ENCODE measurements at places on chromosomes 6 and 20. TPM values are rescaled to one million over a fixed set of nuclear protein-coding genes. Genes with fewer than 3 reads are reported as not detected.
A peak's percentile ranks its signal among the peaks of the same experiment; 100 is the strongest.

- no peak for DNase-seq
Measured at GRCh38 chr20:7617797-7618196, 322.5 kb downstream of the HAO1 start.

The SSTR4 gene
- not detected for total RNA-seq

GRCh38 chr6:143107911-143108761, 47.4 kb downstream of the AIG1 start:
- DNase-seq, result no peak

The SLC22A2 gene
- total RNA-seq, result not detected

The SLC13A3 gene
- 1.3 TPM for total RNA-seq

DNA sequence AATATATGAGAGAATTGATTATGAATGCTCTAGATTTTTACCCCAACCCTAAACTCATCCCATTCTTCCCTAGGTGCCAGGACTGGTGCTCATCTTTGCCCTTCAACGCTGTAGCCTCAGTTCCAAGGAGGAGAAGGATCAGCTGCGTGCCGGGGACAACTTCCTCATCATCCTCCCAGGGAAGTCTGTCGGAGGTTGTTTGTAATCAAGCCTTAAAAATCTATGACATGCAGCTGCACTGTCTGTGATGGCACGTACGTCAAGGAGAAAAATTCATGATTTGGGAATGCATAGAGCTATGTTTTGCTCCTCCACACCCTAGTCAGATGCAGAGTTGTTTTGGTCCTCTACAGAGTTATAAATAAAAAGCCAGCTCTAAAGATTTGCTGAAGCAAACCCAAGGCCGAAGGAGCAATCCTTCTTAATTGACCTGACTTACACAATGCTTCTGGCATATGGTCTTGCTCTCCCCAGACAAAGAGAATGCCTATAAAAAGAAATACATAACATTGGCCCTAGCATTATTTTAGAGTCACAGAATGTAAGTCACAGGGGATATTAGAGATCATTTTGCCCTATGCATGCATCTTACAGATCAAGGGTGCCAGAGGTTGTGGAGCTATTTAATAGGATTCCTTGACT, 244.2 kb downstream of the HIVEP2 start:
- no peak for DNase-seq

- DNase-seq, result no peak
Measured at GRCh38 chr6:161027385-161027784, 35.8 kb downstream of the MAP3K4 start.

DNA sequence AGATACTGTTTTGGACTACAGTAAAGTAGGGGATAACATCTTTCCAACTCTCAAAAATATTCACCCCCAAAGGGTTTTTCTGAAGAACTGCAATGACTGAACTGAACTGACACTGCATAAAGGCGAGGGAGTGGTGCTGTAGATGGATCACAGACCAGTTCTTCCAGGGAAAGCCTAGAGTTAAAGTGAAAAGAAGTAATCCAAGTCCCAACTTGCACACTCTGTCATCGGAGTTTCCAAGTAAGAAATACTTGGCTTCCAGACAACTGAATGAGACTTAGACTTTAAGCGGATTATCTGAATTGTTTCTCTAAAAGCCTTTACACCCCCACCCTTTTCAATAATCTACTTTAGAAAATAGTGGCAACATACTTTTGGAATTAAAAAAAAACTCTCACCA, 134.1 kb upstream of the PREP start:
- peak; percentile 71 for DNase-seq

- DNase-seq, result no peak
Measured at GRCh38 chr20:63295422-63295821, 2.4 kb downstream of the COL20A1 start.

DNA sequence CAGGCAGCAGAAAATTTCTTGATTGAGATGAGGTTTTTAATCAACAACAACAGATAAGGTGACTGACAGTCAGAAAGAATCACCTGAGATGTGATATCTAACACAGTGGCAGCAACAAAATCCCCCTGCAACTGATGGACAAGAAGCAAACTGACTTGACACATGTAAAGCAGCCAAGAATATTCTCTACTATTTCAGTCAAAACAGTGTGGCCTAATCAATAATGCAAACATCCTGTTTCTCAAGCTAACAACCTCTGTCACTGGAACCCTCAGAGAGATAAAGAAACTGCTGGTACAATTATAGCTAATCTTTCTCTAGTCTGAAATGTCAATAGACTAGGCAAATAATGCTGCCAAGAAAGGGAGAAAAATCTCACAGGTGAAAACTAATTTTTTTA, 4.6 kb upstream of the CGA start:
- DNase-seq, result no peak

DNA sequence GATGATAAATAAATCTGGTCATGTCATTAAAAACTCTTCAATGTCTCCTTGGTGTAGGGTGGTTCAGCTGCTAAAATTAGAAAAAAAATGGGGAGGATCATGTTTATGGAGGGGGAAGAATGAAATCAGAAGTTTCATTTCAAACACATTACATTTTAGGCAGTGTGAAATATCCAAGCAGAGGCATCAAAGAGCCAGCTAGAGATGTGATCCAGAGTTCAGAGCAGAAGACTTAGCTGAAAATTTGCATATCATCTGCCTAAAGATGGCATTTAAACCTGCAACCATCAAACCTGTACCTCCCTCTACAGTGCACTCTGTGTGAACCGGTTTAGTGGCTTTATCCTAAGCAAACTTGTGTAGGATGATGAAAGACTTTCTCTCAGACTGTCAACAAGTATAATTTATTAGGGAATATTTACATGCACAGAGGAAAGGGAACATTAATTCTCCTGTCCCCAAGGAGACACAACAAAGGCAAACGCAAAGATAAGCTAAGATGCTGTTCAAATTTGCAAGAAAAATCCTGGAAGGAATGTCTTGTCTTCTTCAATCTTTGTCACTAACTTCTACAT, 84.8 kb upstream of the PLEKHG1 start:
- peak; percentile 54 for DNase-seq

The HNF4A gene
- not detected for total RNA-seq

The GMDS gene
- 13.8 TPM for total RNA-seq

- DNase-seq, result no peak
Measured at GRCh38 chr6:145070791-145071190, 664.5 kb downstream of the EPM2A start.

- no peak for DNase-seq
Measured at GRCh38 chr6:6703699-6704098, 115.2 kb downstream of the LY86 start.

DNA sequence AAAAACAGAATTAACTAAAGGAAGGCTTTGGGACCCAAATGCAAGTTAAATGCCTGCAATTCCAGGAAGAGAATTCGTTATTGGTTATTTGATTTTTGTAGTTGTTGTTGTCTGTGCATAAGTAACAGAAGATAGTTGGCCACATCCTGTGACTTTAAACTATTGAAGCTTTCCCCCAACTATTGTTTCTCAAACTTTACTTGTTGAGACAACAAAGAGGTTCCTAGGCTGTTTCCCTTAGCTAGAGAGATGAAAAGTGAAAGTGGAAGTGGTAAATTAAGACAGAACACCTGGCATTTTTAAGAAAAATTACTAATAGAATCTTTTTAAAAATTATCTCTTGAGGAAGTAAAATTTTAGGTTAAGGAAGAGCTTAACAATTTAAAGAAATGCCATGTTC, 525.2 kb downstream of the PKHD1 start:
- DNase-seq, result no peak

The MTG2 gene
- 40.9 TPM for total RNA-seq

GRCh38 chr6:17297271-17298080, 16.3 kb downstream of the RBM24 start:
- DNase-seq, result no peak

DNA sequence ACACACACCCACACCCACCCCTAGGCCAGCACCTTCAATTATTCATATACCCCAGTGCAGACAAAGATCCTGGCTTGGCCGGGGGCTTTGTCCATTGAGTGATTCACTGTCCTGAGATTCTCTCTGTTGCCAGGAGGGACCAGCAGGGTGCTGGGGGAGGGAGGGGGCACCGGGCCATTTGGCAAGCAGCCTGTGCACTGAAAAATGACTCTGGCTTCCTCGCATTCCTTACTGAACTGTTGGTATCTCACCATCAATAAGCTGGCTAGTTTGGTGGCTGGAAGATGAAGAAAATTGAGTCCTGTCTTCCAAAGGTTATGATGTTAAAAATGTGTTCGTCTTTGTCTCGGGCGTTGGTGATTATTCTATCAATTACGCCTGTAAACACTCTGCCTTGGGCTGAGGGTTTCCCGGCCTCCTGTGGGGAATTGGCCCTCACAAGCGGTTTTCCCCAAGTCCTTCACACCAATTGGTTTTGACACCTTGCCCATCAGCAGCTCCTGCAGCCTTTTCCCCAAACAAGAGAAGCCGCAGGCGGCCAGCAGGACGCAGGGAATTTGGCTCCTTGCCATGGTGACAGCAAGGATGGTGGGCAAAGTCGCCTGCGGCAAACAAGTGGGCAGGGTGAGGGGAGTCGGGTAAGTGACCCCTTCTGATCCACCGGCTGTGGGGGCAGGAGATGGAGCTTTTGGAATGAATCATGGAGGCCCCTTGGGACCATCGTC, 4.9 kb downstream of the VSTM2L start:
- DNase-seq, result peak; percentile 83

DNA sequence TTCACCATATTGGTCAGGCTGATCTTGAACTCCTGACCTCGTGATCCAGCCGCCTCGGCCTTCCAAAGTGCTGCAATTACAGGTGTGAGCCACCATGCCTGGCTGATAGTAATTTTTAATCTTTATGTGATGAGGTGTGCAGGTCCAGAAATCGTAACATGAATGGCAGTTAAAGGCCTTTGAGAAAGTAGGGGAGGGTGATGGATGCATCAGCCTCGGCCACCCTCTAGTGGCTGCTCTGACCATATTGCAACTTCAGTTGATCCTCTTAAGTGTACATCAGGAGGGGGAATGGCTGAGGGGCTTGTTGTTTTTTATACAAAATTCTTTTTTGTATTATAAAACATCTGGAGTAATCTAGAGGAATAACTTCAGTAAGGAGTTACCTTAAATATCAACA, 193.0 kb downstream of the ZFAND3 start:
- DNase-seq, result peak; percentile 60

DNA sequence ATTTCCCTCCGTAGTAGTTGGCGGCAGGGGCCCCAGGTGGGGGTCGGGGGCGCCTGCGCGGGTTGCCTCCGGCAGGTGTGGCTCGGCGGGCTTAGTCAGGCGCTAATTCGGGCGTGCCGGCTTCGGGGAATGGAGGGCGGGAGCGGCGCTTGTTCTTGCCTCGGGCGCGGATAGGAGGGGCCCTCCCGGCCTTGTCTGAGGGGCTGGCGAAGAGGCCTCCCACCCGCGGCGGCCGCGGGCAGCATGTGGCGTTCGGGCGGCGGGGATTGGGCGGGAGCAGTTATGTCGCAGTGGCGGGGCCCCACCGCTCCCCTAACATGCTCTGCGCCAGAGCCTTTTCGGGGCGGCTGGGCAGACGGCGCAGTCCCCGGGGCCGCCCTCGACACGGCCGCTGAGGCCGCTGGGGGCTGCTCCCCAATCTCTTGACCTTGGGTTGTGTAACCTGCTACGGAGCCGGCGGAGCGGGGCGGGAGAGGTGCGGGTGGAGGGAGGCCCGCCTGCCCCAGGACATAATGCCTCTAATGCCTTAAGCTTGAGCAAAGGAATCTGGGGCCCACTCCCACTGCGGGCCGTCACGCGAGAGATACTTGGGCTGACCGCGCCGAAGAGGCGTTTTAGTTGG, 1.1 kb downstream of the AMD1 start:
- peak; percentile 66 for DNase-seq

GRCh38 chr6:119283979-119284545, 65.5 kb downstream of the MAN1A1 start:
- DNase-seq, result peak; percentile 4

The IRF4 gene
- total RNA-seq, result 0.37 TPM

GRCh38 chr20:57795342-57795697, 85.5 kb upstream of the PMEPA1 start:
- no peak for DNase-seq

- DNase-seq, result peak; percentile 87
Measured at GRCh38 chr6:51842804-51843378, 244.5 kb downstream of the PKHD1 start.

DNA sequence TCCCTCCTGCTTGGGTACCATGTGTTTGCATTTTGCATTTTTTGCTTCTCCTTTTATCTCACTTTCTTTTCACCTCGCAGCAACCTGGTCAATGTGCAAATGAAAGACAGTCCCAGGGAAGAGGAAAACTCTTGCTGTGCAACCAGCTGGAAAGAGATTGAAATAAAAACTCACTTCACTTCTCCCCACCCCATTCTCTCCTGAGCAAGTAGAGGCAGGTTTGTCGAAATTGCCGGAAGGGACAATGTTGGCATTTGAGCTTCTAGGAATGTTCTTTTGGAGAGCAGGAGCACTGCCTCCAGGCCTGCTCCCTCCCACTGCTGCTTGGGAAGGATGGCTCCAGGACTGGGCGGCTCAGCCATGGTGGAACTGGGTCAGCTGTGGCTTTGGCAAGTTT, 30.6 kb downstream of the KCNG1 start:
- no peak for DNase-seq

The CST5 gene
- not detected for total RNA-seq

DNA sequence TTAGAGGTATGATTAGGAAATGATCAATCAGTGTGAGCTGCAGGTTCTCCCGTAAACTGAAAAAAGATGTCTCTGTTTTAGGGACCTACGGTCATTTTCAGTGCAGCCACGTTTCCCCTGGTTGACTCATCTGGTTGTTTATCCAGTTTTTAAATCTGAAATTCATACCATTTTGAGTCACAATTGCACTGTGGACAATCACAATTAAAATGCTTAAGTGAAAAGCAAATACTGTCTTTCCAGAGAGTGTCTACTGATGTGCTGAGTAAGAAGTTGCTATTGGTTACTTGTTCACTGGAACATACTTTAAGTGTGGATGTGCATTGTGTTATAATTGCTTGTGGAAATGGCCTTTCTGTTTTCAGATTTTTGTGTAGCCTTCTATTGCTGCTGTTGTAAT, 305.1 kb upstream of the SASH1 start:
- DNase-seq, result no peak

All from A673 (cell line).